HT-29 (cell line): ENCODE measurements at places on chromosomes 11 and 22. TPM values are rescaled to one million over a fixed set of nuclear protein-coding genes. Genes with fewer than 3 reads are reported as not detected.

The GDPD4 gene
- total RNA-seq, result not detected in 2 replicates

The BCO2 gene
- total RNA-seq, result 0.84 and 3.8 TPM in 2 replicates

The OR5D13 gene
- total RNA-seq, result not detected in 2 replicates

The RIMBP3B gene
- not detected in 2 replicates for total RNA-seq

The CNTN5 gene
- not detected in 2 replicates for total RNA-seq

The CCDC88B gene
- total RNA-seq, result 11.4 and 12.8 TPM in 2 replicates

The TRPM5 gene
- total RNA-seq, result 1.7 and 1.8 TPM in 2 replicates

The GGTLC2 gene
- not detected in 2 replicates for total RNA-seq

The C22orf15 gene
- not detected in 2 replicates for total RNA-seq

The ISX gene
- not detected in 2 replicates for total RNA-seq

The CCDC116 gene
- total RNA-seq, result 0.33 TPM in 1 of 2 replicates, not detected in the other

The IFTAP gene
- total RNA-seq, result 2.2 and 6.3 TPM in 2 replicates

The YPEL4 gene
- not detected in 2 replicates for total RNA-seq

The SCN4B gene
- total RNA-seq, result not detected in 2 replicates

The OR10A4 gene
- not detected in 2 replicates for total RNA-seq

The OR51B5 gene
- not detected in 2 replicates for total RNA-seq

The SLC22A25 gene
- total RNA-seq, result not detected in 2 replicates

The SMTNL1 gene
- total RNA-seq, result not detected in 2 replicates

The MAJIN gene
- total RNA-seq, result not detected in 2 replicates

The KCNK4 gene
- not detected in 2 replicates for total RNA-seq

The FLRT1 gene
- 0.15 TPM in 1 of 2 replicates, not detected in the other for total RNA-seq

The OR5P2 gene
- total RNA-seq, result not detected in 2 replicates
